ENCODE measurements at places on chromosomes 4 and X.

- DNase-seq, result no peak
Measured at GRCh38 chr4:181745933-181746625, 497.1 kb upstream of the TENM3 start.

- no peak for DNase-seq
Measured at GRCh38 chr4:94537921-94538628, 86.3 kb downstream of the PDLIM5 start.

DNA sequence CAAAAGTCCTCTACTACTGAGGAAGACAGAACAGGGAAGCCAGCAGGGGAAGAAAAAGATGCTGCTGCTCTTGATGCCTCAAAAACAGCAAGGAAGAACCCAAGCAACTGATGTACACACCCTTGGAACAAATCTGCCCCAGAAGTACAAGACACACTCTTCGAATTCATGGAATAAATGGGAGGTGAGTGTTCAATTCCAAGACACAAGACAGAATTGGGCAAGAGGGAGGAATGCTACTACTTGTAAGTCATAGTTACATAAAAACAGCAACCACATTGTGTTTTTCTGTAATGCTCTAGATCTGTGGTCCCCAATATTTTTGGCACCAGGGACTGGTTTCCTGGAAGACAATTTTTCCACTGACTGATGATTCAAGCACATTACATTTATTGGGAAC is 58.0 kb upstream of the H2AZ1 start:
- no peak for DNase-seq

- no peak for DNase-seq
Measured at GRCh38 chrX:5753291-5753690, 475.4 kb downstream of the NLGN4X start.

DNA sequence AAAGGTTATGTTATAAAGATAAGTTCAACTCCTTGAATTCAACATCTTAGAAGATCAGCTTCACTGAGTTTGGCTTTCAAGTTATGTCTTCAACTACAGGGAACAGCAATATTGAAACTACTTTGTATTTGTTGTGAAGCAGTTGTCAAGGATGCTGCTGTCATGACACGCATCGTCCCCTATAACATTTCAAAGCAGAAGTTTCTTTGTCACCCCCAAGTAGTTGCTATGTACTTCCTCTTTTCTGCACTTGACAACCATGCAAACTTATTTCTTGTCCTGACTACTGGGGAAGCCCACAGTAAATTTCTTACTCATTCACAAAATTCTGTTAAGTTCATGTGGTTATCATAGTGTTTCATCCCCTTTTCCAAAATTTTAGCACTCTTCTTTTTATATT is 14.3 kb downstream of the ANTXR2 start:
- no peak for DNase-seq

GRCh38 chrX:132831336-132831973 is 127.0 kb downstream of the HS6ST2 start:
- no peak for DNase-seq

GRCh38 chr4:121358473-121358872 is 22.3 kb downstream of the QRFPR start:
- no peak for DNase-seq

DNA sequence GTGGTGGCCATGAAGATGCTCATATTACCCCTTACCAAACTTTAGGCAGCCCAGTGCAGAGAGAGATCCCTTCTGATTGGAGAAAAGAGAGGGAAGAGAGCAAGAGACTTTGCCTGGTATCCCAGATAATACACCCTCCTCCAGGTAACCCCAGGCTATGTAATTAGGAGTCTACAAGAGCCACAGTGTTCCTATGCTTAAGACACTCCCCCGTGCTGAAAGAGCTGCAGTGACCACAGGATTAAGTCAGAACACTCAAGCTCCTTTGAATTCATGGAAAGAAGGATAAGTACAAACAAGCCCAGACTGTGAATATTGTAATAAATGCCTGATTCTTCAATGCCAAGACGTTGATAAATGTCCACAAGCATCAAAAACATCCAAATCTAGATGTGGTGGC is 41.4 kb downstream of the PABPC4L start:
- no peak for DNase-seq

DNA sequence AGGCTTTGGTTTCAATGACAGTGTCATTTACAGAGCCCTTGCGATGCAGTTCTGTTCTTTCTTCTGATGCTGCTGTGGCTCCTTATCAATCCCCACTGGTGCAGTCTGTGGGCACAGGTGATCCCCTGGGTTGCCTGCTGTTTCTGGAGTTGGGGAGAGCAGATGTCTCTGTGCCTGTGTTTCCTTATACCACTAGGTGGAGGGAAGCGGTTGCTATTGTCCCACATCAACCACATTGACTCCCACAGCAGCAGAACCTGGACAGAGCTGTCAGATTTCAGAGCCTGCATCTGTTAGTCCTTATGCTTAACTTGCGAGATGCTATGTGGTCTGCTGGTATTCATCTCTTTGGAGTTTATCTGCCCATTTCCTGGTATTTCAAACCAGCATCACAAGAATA is 57.7 kb downstream of the NEIL3 start:
- DNase-seq, result no peak

- DNase-seq, result peak; percentile 67
Measured at GRCh38 chr4:81466841-81467671, 4.7 kb downstream of the RASGEF1B start.

- DNase-seq, result no peak
Measured at GRCh38 chr4:23353200-23353599, 536.6 kb downstream of the PPARGC1A start.

- no peak for DNase-seq
Measured at GRCh38 chrX:134369576-134369975, 90.4 kb upstream of the HPRT1 start.

- no peak for DNase-seq
Measured at GRCh38 chr4:6989331-6989923, 53.7 kb upstream of the TADA2B start.

- no peak for DNase-seq
Measured at GRCh38 chrX:51876441-51876840, 17.0 kb upstream of the MAGED1 start.

- peak; percentile 0 for DNase-seq
Measured at GRCh38 chrX:150450519-150451177, 87.5 kb downstream of the MAMLD1 start.

DNA sequence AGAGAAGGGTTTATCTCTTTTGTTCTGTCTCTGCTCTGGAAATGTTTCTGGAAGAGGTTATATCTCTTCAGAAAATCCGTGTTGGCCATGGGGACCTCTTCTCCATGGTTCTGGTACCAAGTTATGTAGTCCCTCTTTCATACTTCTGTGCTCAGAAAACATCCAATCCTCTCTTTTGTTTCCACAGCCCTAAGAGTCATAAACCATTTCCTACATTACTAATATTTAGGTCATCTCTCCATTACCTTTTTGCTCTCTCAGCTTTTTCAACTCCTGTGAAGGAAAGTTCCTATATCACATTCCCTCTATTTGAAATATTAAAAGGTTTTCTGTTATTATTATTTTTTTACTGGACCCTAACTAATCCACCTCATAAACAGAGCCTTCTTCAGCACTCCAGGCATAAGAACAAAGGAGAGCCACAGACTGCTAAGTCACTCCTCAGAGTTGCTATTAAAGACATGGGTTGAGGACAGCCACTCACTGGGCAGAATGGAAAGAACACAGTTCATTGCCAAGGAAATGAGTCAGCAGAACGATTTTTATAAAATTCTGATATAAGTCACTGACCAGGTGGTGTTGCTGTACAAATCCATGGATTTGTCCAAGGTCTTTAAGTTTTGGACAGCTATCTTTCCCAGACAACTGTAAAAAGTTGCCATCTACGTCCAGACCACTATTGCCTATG is 122.4 kb upstream of the NPY2R start:
- no peak for DNase-seq

DNA sequence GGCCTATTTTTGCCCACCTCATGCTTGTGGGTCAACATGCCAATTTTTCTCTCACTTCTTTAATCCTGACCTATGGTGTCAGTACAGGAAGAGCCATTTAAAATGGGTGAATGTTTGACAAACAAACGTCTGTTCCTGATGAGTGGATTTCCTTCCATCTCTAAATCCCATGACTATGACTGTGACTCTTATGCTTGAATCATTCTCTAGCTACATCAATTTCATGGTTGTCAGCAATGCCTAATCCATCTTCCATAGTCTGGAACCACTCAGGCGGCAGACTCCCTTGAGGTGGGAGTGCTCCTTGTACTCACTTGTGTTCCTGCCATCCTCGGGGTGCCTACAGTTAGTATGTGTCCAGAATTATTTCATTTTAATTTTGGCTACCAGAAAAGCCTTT is 194.9 kb upstream of the RPS6KA3 start:
- DNase-seq, result no peak

DNA sequence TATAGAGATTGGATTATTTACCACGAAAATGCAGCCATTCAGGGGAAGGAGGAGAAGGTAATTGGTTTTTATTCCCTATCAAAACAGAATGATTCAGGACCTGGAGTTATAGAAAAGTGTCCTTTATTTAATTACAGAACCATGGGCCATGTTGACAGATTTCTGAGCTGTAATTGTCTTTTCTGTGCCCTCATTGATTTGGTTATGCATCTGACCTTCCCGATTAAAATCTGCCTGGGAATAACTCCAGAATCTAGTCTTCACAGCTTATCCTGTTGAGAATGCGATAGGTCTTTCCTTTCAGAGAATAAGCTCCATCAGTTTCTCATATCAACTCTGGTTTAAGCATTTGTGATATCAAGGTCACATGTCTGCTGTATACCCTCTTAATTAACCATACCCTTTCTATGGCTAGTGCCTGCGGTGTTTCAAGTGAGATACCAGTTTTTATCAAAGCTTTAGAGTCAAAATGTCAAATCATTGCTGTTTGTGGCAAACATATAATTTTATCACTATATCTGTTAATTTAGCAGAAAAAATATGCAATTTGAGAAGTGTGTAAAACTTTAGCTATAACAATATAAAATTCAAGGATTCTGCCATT is 37.2 kb upstream of the ANK2 start:
- DNase-seq, result no peak

GRCh38 chr4:168765322-168765721 is 244.7 kb downstream of the CBR4 start:
- no peak for DNase-seq

DNA sequence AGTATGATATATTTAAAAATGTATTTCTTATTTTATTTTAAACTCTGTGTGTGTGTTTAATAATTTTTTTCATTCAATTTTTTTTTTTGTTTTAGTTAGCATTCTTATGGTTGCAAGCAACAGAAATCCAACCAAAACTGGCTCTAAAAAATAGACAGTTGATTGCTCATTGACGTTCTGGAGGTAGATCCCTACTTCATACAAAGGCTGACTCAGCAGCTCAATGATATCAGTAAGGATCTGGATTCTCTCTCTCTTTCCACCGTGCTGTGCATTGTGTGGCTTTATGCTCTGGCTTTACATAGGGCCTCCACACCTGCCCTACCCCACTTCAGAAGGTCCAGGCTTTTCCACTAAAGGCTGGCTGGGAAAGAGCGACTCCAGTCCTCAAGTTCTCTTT is 117.8 kb downstream of the UCHL1 start:
- DNase-seq, result no peak

- no peak for DNase-seq
Measured at GRCh38 chrX:17689971-17690409, 47.3 kb upstream of the SCML1 start.

DNA sequence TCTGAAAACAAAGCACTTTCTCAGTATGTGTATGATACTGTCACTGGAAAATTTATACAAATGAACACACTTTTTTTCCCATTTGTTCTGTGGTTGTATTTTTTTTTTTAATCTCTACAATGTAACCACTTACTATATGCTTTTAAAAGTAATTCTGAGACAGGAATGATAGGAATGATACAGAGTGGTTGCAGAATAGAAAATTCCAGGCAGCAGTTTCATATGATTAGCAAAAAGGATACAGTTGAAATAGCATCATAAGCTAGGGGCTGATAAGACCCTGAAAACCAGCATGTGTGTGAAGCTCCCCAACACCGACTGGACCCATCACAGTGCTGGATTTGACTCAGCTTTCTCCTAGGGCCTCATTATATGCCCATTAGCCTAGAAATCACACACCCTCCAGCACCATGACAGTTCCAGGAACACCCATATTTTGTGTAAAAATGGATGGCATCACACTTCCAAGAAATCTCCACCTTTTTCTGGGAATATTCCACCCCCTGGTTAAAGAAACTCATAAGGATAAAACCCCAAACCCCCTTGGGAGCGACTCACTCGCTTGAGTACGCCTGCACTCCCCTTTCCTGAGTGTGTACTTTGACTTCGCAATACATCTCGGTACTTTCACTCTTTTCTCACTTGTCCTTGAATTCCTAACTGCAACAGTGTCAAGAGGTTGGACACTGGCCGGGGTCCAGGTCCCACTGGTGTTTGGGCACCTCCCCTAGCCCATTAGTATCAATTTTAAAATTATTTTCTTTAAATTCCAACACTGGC is 77.4 kb upstream of the AGA start:
- DNase-seq, result no peak

- no peak for DNase-seq
Measured at GRCh38 chr4:25982962-25983361, 68.9 kb downstream of the SMIM20 start.

DNA sequence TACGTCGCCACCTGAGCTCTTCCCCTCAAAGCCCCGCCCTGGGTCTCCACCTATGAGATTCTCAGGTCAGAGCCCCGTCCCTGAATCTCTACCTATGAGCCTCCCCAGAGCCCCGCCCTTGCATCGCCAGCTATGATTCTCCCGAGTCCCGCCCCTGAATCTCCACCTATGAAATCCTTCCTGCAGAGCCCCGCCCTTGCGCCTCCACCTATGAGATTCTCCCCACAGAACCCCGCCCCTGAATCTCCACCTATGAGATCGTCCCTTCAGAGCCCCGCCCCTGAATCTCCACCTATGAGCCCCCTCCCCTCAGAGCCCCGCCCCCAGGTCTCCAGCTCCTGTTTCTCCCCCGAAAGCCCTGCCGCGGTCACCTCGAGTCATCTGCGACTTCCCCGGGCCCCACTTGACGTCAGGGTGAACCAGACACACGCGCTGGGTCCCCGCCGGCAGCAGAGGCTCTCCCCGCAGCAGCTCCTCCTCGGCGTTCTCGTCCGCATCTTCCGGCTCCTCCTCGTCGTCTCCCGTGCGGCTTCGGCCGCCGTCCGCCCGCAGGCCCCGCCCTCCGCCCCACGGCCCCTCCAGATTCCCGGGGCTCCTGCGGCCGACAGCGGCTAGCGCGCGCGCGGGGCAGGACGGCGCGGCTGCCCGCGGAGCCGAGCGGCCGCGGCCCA is 393 bp downstream of the GTPBP6 start:
- DNase-seq, result peak; percentile 97

GRCh38 chrX:10231461-10231860 is 74.7 kb downstream of the CLCN4 start:
- no peak for DNase-seq

All from stimulated activated CD4-positive, alpha-beta T cell treated with anti-CD3 and anti-CD28 coated beads, Interleukin-12 subunit alpha, Interleukin-12 subunit beta, amount 100 ng/mL, for 24 hours (primary cell).